ENCODE measurements at places on chromosomes 5 and 9.

- no peak for DNase-seq
Observed at GRCh38 chr9:23539311-23539710, 286.7 kb downstream of the ELAVL2 start.

- DNase-seq: no peak
Observed at GRCh38 chr9:121666294-121666693, 14.9 kb downstream of the DAB2IP start.

DNA sequence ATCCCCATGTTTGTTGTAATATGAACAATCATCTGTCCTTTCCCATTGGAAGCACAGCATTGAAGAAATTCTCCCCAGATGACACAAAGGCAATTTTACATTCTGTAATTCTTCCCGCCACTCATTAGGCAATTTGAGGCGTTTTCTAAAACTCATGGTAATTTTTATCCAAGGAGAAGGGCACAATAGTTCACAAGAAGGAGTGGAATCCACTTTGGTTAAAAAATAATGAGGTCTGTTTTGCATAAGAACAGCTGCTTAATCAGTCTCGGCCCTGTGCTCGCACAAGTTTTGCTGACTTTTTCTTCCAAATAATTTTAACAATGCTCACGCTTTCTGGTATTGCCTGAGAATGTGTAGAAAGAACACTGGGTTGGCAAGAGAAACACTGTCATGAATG lies 94.0 kb downstream of the CAVIN4 start:
- no peak for DNase-seq

- no peak for DNase-seq
Observed at GRCh38 chr5:72093824-72094223, 13.5 kb upstream of the MAP1B start.

DNA sequence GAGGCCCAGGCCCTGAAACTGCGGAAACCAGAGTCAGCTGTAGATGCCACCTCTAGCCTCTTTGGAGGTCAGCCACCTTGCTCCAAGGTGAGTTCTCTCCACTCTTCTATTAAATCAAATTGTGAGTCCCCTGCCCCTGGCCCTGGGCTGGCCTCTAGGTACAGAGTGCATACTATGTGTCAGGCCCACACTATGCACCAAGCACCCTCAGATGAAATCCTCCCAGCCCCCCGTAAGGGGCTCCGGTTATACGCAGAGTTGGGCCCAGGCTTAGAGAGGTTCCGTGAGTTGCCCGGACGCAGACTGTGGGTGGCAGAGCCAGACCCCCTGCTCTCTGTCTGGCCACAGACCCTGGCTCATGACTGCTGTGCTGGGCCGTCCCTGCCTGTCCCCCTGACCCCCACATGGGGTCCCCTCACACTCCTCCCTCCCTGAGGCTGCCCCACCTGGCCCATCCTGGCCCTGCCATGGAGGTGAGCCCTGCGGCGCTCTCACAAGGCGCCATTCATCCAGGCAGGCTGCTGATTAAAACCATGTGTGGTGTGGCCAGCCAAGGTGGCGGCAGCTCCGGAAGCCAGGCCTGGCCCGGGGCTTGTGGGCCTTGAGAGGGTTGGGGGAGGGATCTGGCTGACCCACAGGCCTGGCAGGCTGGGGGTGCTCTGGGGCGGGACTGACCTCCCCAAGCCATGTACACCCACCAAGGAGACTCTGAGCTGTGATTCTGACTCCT lies 65.5 kb upstream of the SYNPO start:
- no peak for DNase-seq

DNA sequence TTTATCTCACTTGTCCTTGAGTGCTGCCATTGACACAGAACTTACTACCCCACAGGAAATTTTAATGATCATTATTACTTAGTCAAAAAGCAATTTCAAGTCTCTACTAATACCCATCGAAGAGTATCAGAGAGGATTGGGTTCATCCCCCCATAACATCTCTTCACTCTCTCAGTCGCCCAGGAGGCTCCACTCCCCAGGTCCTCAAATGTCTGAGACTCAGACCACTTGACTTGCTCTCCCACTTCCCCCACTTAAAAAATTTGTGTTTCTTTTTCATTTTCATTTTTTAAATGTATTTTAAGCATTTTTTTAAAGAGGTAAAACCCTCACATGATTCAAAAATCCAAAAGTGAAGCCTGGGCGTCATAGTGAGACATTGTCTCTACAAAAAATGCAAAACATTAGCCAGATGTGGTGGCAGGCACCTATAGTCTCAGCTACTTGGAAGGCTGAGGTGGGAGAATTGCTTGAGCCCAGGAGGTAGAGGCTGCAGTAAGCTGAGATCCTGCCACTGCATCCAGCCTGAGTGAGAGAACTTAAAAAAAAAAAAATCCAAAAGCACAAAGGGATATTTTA lies 56.8 kb upstream of the TRAF1 start:
- no peak for DNase-seq

DNA sequence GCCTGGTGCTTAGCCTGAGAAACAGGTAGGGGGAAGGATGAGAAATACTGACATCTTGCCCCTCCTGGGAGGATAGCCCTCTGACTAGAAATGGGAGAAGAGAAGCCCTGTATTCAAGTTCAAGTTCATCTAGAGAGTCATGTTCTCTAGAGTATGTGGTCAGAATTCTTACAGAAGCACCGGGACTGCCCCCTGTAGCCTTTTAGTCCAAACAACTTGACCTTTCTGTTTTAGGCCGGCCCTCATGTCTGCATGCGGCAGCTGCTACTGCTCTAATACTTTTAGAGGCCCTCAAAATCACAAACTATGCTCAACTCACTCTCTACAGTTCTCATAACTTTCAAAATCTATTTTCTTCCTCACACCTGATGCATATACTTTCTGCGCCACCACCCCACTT lies 47.7 kb downstream of the PHAX start:
- no peak for DNase-seq

DNA sequence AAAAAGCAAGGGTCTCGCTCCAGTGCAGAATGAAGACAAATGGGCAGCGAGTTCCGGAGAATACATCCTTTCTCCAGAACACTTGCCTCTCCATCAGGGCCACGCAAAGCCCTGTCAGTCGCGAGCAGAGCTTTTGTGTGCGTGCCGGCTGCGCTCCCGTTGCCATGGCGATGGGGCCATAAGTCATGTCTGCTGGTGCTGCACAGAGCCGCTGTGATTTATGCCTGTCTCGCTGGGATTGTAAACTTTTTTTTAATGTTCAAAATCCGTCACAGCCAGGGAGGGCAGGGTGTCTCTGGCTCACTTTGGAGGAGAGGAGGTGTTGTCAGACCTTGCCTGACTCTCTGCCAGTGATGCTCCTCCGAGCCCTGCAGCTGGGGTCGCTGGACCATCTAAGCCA lies 272.7 kb downstream of the TRIM32 start:
- DNase-seq: no peak

DNA sequence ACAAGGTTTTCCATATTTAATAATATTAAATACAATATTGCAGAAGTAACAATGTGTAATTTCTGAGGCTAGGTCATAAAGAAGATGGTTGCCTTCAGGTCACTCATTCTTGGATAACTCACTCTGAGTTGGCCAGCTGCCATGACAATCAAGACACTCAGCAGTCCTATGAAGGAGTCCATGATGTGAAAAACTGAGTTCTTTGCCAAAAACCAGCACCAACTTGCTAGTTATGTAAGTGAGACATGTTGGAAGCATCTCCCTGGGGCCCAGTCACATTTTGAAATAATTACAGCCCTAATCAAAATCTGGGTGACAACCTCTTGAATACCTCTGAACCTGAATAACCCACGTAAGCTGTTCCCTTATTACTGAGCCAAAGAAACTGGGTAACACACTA lies 453.2 kb downstream of the CDH18 start:
- no peak for DNase-seq

GRCh38 chr5:159826351-159827214 lies 89.7 kb upstream of the ADRA1B start:
- no peak for DNase-seq

DNA sequence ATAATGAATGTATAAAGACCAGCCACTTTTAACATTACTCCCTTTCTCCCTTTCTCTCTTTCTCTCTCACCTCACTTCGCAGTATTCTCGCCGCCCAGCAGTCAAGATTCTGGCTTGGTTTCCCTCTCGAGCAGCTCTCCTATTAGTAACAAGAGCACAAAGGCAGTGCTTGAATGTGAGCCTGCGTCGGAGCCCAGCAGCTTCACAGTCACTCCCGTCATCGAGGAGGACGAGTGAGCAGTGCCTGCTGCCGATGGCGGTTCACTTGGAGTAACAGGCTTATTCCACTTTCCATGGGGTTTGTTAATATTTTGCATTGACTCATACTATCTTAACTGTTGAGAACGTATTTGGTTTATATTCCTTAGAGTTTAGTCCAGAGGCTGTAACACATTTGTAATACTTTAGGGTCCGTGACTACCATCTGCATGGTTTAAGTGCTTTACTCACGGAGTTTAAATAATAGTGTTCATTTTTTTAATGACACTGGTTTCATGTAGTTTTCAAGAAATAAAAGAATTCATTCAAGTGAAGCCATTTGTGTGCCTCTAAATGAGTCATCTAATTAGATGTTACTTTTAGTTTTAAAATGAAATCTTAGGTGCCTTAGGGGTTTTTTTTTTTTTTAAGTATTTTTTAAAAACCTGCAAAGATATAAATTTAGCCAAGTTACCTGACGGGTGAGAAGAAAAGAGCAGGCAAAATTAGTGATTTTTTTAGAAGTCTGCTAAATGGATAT lies 8.4 kb upstream of the DMRT3 start:
- no peak for DNase-seq

DNA sequence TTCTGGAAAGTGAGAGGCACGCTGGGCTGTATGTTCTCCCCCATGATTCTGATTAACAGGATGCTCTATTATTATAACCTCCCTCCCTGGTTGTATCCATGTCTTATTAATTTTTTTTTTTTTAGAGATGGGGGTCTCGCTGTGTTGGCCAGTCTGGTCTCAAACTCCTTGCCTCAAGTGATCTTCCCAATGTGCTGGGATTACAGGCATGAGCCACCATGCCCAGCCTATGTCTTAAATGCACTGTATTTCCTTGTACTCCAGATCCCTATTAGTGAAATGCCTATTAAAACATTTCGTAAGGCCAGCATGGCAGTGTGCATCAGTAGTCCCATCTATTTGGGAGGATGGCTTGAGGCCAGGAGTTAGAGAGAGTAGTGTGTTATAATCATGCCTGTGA lies 7.0 kb downstream of the TIGD6 start:
- DNase-seq: no peak

GRCh38 chr9:132201139-132201538 lies 39.3 kb downstream of the NTNG2 start:
- no peak for DNase-seq

DNA sequence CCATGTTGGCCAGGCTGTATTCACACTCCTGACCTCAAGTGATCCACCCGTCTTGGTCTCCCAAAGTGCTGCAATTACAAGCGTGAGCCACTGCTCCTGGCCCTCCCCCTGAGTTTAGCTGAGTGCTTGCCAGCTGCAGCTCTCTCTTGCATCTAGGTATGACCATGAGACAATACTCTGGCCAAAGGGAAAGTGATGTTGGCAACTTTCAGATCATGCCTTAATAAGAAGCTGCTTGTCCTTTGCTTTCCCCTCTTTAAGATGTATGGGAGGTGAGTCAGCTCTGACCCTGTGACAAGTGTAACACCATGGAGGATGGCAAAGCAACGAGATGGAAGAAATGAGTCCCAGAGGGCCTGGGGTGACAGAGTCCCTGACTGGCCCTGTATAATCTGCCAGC lies 18.7 kb upstream of the DCAF12 start:
- DNase-seq: no peak

DNA sequence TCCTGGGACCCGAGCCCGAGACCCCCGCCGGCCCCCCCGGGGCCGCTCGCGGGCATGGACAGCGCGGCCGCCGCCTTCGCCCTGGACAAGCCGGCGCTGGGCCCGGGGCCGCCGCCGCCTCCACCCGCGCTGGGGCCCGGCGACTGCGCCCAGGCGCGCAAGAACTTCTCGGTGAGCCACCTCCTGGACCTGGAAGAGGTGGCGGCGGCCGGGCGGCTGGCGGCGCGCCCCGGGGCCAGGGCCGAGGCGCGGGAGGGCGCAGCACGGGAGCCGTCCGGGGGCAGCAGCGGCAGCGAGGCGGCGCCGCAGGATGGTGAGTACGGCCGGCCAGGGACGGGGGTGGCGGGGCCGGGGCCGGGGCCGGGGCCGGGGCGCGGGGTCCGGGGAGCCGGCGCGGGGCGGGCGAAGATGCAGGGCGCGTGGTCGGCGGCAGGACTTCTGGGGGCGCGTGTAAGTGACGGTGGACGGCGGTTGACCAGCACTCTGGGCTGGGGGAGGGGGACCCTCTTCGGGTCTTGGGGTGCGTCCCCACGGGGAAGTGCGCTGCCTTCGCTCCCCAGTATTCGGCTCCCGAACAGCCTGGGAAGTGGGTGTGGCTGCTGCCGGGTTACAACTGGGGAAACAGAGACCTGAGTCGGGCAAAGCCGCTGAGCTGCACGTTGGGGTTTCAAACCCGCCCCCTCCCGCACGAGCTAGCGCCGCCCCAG lies 520 bp downstream of the PRRX2 start:
- no peak for DNase-seq

GRCh38 chr5:136191304-136192014 lies 1.5 kb downstream of the SMIM32 start:
- no peak for DNase-seq

- no peak for DNase-seq
Observed at GRCh38 chr5:95543017-95543705, 11.6 kb downstream of the SKIC3 start.

GRCh38 chr5:38426986-38427950 lies 129.2 kb downstream of the LIFR start:
- no peak for DNase-seq

- no peak for DNase-seq
Observed at GRCh38 chr5:75306746-75307145, 30.3 kb upstream of the HMGCR start.

- no peak for DNase-seq
Observed at GRCh38 chr9:93111001-93111370, 15.0 kb downstream of the CARD19 start.

- no peak for DNase-seq
Observed at GRCh38 chr9:137084526-137084925, 2.3 kb upstream of the MAN1B1 start.

DNA sequence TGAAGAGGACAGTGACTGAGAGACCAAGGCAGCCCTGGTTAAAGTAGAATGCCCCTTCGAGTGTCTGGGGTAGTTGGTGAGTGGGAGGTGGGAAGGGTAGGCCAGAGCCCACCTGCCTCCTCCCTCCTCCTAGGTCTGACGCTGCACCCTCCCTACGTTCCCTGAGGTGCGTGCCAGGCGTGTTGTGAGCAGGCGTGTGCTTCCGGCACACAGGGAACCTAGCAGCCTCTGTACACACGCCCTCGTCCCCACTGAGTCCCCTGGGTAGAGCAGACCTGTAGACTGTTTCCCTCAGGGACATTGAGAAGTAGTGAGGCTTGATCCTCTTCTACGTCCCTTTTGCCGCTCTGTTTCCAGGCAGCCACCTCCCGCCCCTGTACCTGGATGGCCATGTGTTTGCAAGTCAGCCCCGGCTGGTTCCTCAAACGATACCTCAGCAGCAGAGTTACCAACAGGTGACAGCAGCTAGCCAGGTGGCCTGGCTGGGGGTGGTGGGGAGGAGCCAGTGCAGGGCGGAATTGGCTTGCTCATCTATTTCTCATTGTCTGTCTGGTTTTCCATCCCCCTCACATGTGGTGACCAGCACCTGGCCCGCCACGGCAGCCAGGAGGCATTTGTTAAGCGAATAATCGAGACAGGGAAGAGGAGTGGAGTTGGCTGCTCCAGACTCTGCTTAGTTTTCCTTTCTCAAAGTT lies 16.8 kb upstream of the POMT1 start:
- no peak for DNase-seq

Measured in coronary artery (tissue), 2 donors.